CD4-positive, alpha-beta T cell treated with Interferon alpha-2 for 1 hour (primary cell): ENCODE measurements at places on chromosomes 1 and 21.
A peak's percentile ranks its signal among the peaks of the same experiment; 100 is the strongest.

DNA sequence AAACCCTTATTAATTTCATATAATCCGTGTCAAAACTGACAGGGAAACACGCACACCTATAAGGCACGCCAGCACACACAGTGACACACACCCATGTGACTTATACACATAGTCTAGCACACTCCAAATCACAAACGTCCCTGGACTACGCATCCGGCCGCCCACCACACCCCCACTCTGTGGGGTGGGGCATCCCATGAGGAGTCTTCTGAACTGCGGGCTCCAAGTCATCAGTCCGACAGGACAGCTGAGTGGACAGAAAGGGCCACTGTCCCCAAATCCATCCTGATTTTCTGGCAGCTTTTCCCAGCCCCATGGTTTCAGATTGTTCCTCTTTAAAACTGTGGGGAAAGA lies 829 bp downstream of the PEA15 start:
- DNase-seq = peak; percentile 65

- no peak for DNase-seq
These were observed 3.6 kb upstream of the UBE2G2 start for GRCh38 chr21:44805226-44805625.

- no peak for DNase-seq
These were observed 47.2 kb upstream of the RASAL2 start for GRCh38 chr1:178046591-178047270.

DNA sequence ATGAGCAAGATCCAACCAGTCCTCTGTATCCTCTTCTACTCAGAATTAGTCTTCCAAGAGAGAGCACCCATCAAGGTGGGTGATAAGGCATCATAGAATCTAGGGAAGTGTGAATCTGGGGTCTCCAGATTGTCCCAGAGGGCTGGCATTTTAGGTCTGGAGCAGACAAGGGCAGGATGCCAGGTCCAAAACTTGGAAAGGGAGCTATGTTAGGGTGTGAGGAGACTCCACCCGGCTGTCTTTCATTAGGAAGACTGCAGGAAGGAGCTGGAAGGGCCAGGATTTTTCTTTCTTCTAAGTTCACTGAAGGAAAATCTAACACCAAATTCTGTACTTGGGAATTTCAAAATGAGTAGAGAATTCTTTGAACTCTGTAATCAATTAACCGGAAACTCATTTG lies 86.1 kb upstream of the BMP8A start:
- no peak for DNase-seq

DNA sequence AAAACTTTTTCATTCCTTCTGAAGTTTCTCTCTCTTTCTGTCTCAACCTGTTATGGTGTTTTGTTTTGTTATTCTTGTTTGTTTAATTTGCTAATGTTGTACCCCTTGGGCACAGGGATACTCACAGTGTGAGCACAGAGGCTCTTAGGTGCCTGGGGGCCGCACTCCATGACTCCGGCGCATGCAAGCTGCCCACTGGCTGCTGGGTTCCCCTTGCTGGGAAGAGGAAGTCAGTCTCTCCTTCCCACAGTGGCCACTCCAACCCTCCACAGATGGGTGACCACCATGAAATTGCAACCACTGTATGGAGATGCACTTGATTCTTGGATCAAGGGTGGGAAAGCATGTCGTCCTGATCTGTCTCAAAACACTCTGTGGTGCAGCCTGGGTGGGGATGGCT lies 4.6 kb upstream of the CD1A start:
- DNase-seq = no peak

GRCh38 chr1:180584869-180585268 lies 26.1 kb downstream of the OVAAL start:
- DNase-seq = no peak

DNA sequence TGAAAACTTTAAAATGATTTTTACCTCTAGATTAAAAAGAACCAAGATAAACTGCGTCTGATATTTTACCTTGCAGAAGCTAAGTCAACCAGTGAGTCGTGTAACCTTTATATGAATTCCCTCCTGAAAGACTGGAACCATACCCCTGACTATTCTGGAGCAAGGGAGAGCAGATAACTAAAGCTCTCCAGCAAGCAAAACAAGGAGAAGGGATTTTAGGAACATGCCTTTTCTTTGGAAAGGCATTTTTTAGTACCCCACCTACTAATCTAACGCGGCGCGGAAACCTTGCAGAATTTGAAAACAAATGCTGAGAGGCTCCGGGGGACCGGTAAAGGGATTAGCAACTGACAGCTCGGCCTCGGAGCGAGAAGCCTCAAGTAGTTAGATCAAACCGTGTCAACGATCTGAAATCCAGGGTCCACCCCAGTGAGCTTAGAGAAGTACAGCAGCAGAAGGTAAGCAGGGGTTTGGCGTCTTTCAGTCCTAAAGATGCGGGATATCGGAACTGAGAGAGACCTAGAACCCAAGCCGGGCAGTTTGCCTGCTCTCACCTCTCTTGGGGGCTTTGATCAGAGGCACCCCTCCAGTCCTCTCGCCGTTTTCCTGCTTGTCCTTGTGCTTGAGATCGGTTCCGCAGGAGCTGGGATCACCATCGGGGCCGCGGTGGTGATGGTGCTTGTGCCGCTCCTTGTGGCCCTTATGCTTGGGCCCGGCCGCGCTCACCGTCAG lies 954 bp downstream of the RSBN1 start:
- DNase-seq = peak; percentile 35

- no peak for DNase-seq
These were observed 52.1 kb upstream of the ADARB1 start for GRCh38 chr21:45022348-45022675.

DNA sequence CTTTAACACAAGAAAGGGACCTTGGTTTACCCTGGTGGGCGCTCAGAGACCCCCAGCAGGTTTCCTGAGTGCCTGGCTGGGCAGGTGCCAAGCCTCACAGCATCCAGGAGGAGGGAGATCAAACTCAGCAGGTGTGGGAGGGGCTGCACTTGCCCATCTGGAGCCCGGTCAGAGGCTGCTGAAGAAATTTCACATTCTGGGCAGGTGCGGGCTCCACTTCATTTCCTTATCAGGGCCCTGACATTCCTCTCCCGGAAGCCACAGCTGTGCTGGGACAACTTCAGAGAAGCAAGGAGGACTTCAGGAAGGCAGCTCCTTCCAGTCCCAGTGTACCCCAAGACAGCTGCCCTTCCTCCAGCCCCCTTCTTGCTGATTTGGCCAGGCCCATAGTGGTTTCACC lies 82.9 kb downstream of the ITPKB start:
- no peak for DNase-seq

GRCh38 chr1:245311887-245312536 lies 157.2 kb downstream of the KIF26B start:
- DNase-seq = no peak

GRCh38 chr1:153548722-153549688 lies at the start of gene S100A3:
Gene S100A3, minus strand, starts transcription at chr1:153549258. Its CDS starts 773 bp downstream, at chr1:153548485.
- DNase-seq = no peak

DNA sequence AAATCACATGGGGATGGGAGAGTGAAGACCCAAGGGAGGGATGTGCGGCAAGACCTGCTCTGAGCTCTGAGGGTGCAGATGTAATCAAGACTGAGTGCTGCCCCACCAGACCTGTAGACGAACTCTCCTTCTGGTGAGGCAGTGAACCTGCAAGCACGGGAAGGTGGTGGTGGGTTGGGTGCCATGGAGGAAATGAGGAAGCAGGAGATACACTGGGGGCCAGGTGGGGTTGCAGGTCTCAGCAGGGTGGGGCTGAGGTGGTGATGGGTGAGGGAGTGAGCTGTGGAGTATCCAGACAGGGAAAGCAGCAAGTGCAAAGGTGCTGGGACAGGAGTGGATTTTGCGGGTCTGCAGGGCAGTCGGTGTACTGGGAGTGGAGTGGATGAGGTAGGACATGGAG lies 102.3 kb downstream of the KCNJ15 start:
- DNase-seq = no peak

- DNase-seq = no peak
These were observed 24.2 kb downstream of the RRP1 start for GRCh38 chr21:43813656-43813980.

GRCh38 chr1:30928171-30928570 lies 19.6 kb upstream of the SDC3 start:
- no peak for DNase-seq

DNA sequence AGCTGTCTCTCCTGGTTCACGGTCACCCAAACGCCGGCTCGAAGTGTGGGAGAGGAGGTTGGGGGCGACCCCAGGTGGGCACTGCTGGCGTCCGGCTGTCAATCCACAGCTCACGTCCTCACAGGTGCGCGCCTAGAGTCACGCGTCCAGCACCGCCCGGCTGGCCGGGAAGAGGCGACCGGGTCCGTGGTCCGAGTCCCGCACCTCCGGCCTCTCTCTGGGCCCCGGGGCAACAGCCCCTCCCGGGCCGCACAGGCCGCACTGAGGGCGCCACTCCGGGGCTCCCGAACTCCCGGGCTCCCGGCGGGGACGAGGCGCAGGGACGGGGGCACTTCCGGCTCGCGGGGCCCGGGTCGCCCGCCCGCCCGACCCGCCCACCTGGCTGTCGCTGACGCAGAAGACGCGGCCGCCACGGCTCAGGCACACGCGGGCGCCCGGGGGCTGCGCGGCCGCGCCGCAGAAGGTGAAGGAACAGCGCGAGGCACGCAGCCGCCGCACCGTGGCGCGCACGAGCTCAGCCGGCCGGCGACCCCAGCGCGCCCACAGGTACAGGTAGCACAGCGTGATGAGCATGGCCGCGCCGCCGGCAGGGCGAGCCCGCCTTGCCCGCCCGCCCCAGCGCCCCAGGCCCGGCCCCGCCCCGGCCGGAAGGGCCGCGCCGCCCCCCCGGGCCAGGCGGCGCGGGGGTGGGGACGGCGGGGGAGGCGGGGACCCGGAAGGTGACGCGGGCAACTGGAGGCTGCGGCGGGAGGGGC lies at the start of gene HLCS:
HLCS (minus strand) TSS at position 604 of the 755 bp plus-strand sequence; CDS start at position 573, 31 bp downstream.
- DNase-seq = peak; percentile 84

DNA sequence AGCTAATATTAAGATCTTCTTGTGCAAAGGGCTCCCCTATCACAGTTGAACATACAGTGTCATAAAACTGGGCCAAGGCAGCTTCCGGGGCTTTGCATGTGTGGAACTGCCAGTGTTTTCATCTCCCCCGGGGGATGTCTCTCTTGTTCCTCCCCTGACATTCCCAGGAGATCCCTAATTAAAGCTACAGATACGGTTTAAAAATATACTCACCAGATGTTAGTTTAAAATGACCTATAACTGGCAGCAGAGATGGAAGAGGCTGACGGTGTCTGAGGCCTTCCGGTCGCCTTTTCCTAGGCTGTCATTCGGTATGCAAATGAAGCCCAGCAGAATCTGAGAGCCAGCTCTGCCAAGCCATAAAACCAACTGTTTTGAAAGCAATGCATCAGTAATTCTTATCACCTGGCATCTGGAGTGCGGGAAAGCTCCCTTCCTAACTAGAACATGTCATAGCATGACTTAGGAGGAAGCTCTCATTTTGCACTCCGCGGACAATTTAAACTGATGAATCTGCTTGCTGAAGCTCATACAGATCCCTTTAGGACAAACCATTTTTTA lies 436.5 kb upstream of the VAMP3 start:
- DNase-seq = no peak
